Activated CD8-positive, alpha-beta memory T cell treated with anti-CD3 and anti-CD28 coated beads, Interleukin-2, amount 50 U/mL, for 4 hours (primary cell): ENCODE measurements at places on chromosomes 12 and 14.
A peak's percentile ranks its signal among the peaks of the same experiment; 100 is the strongest.

DNA sequence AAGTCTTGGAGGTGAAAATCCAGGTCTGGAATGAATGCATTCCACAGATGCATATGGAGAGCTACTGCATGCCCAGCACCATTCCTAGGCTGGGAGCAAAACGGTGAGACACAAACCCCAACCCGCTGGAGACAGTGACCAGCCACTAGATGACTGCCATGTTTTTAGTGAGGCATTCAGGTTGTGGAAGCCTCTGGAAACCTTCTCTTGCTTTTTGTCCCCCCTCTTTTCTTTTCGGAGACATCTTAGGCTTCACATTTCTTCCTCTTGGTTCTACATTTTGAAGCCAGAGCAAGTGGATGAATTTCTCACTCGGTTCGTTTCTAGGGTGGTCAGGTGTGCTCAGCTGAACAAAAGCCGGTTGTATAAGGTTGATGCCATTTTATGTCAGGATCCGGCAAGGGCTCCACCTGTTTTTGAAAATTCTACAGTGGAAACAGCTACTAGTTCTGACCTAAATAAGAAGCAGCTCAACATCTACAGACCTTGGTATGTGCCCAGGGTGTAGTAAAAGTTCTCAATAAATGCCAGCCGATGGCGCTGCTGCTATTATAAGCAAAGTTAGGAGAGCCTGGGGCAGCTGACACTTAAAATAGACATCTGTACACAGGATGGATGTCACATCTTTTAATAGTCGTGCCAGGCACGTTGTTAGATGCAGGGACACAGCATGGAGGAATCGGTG is 1.8 kb upstream of the ZNF839 start:
- DNase-seq: no peak

GRCh38 chr12:131090274-131091210 is 136.8 kb downstream of the ADGRD1 start:
- peak; percentile 7 for DNase-seq

DNA sequence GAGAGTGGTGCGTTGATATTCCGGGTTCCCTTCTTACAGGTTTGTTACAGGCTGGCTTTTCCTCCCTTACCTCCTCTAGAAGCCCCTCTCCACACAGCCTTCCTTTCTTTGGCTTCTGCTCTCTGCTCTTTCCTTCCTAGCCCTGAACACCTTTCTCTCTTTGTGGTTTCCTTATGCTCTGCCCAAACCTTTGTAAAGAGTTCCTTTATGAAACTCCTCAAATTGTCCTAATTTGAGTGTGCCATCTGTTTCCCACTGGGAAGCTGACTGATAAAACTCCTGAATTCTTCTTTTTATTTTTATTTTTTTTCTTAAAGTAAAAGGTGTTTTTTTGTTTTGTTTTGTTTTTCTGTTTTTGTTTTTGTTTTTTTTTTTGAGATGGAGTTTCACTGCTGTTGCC is 60.1 kb upstream of the OTX2 start:
- DNase-seq: no peak

DNA sequence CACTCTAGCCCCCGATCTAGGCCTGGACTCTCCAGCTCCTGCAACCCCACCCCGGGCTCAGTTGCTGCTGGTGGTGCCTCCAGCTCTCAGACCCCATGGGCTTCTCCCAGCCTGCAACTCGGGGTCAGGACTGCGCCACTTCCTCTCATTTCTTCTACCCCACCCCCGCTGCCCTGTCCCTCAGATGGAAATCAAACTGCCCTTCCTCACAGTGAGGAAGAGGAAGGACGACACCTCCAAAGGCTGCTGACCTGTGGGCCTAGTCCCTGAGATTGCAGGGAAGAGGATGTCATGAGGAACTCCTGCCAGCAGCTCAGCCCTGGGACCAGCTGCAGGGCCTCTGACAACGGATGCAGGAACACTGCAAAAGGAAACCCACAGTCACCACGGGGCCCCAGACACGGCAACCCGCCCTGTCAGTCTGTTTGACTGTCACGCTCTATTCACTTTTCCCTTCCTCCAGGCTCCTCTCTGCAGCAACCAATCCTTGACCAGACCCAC is 29.3 kb upstream of the PNMA1 start:
- peak; percentile 44 for DNase-seq

DNA sequence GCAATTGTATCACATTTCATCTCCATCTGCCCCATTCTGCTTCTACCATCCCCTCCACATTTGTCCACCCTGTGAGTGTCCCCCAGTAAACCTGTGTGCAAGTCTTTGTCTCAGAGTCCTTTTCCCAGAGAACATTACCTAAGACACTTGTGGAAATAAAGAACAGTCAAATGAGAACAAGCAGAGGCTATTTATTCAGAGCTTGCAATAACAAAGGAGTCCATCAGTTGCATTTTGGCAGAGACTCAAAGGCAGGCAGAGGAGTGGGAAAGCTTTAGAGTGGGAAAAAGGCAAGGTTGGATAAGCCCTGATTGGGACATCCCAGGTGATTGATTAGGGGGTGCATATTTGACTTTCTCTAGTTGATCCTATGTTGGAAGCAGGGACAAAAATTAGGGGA is 18.2 kb upstream of the PPFIBP1 start:
- no peak for DNase-seq

DNA sequence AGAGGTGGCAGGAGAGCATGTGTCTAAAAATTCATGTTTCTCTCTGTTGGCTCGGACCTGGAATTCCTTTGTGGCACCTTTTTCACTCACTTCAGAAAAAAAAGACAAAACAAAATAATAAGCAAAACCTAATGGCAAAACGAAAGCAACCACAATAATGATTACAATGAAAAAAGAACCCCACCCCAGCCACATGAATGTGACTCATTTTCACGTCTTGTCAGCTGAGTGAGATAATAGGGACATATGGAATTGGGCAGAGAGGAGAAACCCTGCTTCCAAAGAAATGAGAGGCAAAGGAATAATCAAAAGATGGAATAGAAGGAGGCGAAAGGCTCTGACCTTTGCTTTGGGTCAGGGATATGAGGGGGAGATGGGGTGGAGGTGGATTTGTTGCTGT is 143.4 kb downstream of the SLC8A3 start:
- DNase-seq: no peak

DNA sequence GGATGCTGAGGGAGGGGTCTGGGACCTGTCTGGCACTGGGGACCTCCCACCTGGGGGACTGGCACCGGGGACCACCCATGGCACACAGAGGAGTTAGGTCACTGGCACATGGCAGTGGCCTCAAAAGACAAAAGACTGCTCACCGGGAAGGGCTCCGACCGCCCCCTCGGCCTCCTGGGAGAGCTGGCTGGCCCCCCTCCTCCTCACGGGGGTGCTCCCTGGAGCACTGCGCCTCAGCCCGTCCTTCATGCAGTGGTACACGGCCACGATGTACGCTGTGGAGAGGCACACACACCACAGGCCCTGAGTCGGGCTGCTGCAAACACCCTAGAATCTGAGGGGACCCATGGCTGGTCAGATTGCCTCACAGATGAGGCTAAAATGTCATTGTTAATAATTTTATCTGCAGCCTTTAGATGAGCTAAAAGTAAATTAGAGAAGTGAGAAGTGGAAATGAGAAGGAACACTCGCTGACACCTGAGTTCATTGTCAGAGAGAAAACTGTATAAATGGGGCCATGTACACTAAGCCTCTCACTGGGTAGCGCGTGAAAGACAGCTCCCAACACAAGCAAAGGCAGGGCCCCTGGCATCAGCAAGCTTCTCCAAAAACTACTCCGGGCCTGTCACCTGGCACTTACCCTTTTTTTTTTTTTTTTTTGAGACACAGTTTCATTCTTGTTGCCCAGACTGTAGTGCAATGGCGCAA is 14.1 kb downstream of the P2RX2 start:
- DNase-seq: no peak

DNA sequence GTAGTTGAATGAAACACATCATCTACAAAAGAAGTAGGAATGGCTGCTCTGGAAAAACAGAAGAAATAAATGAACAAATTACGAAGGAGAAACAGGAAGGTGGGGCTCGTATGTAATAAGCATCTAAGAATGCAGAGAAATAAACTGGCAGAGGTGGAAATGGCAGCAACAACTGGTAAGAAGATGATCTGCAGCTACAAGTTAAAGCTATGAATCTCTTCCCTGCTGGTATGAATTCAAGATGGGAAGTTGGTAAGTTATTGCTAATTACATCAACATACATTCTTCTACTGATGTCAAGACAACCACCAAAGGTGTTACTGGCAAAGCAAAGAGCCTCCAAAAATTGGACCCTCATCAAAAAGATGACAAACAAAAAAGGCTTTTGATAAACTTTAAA is 59.8 kb downstream of the HECTD4 start:
- no peak for DNase-seq

GRCh38 chr12:46386360-46386867 is 13.8 kb upstream of the SLC38A2 start:
- no peak for DNase-seq

GRCh38 chr14:95370076-95370475 is 50.4 kb upstream of the CLMN start:
- DNase-seq: no peak

DNA sequence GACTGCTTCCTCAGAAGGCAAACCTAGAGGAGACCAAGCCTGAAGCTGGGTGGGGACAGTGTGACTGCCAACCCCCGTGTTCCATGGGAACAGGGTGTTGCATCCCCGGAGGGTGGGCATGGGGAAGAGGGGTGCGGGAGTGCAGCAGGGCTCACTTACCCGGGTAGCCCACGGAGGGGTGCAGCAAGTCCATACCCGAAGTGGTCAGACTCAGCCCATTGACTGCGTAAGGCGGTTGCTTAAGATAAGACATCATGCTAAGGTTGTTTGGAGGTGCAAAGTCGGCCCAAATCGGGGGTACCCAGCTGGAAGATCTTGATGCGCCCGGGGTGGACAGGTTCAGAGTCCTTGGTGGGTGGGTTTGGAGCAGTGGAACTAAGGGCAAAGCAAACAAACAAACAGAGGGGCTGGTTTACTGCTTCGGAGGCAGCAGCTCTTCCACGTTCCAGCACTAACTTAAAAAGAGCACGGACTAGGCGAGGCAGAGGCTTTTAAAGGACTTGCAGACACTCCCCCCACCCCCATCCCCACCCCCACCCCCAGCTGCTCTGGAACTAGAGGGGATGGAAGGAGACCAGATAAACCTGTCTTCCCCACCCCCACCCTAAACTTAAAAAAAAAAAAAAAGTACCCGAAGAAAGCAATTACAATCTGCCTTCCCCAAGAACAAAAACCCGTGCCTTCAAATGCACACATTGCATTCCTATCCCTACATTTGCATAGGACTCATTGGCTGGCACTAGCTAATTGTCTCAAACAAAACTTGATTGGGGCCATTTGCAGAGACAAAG is 4.9 kb downstream of the OTX2 start:
- DNase-seq: no peak

GRCh38 chr12:105477873-105478272 is 147.4 kb downstream of the C12orf75 start:
- DNase-seq: no peak
